ENCODE measurements at places on chromosomes 5 and 9.

GRCh38 chr9:81542118-81542889 lies 147.0 kb downstream of the TLE1 start:
- no peak for DNase-seq

GRCh38 chr5:176319827-176320554 lies 41.6 kb downstream of the KIAA1191 start:
- DNase-seq: no peak

DNA sequence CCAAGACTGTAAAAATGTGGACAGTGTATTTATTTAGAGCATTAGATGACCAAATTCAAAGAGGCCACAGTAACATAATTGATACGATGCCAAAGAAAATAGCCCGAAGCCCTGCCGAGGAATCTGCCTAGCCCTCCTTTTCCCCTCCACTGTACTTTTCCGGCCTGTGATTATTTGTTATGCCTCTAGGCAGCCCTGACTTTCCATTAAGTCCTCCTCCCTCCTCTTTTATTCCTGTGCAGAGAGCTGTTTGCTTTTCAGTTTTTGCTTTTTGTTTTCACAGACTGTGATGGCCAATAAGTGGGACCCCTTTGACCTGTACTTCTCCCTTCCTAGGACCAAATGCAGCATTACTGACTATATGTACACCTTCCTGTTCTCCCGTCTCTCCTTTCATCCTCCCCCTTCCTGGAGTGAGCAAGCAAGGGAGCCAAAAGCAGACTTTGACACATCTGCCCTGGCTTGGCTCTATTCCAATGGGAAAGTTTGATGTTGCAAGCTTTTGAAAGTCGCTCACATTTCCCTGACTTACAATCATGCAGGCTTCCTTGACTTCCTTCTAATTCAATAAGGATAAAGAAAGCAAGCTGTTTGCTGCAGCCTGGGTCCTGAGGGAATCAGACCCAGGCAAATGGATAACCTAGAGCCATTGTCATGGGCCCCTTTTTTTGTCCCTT lies 76.1 kb downstream of the NREP start:
- DNase-seq: no peak

DNA sequence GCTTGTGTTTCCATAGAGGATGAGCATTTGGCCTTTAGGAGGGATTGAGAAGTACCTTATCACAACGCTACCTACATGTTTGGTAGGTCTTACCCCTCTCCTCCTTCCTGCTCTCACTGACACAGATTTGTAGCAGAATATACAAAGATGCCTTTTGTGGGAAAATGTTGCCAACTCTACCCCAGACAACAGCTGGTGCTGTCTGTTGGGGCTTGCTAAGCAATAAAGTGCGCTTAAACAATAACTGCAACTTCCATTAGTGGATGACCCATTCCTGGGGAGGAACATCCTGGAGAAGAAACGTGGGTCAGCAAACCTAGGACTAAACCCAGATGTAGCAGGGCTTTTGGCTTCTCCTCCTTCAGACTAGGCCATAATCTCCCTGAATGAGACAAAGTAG lies 174.3 kb downstream of the EFNA5 start:
- DNase-seq: no peak

- no peak for DNase-seq
These were observed 42.3 kb upstream of the NKD2 start for GRCh38 chr5:966345-966710.

- DNase-seq: no peak
These were observed 196.3 kb downstream of the ROR2 start for GRCh38 chr9:91753711-91754110.

DNA sequence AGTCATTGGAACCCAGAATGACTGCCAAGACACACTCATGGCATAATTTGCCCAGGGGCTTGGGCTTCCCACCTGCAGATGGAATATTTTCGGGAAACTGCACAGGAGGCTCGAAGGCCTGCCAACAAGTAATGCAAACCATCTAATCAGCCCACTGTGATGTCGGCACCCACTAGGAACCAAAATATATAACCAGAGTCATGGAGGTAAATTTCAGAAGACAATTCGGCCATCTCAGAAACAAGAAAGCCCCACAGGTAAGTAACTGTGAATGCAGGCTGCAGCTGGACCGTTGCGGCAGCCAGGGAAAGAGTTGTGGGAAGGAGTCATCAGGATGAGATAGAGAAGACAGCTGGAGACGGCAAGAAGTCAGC lies 264.4 kb downstream of the SYK start:
- DNase-seq: no peak

DNA sequence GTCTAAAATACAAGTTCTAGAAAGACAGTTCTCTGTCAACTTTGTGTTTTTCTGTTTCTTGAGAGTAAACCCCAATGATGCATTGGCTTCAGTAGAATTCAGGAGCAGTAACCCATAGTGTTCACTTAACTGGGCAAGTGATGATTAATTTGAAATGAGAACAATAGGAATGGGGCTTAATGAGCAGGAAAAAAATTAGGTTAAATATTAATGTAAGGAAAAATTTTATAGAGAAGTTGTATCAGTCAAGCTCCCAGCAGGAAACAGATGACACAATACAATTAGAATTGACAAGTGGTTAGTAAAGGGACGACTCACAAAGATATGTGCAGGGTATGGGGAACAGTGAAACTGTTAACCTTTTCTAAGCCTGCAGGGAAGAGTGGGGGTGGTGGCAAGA lies 38.2 kb downstream of the ENTREP1 start:
- DNase-seq: no peak

GRCh38 chr5:126801992-126802294 lies 25.0 kb downstream of the LMNB1 start:
- no peak for DNase-seq

GRCh38 chr9:112112941-112113681 lies 62.0 kb downstream of the SUSD1 start:
- DNase-seq: peak; percentile 52

DNA sequence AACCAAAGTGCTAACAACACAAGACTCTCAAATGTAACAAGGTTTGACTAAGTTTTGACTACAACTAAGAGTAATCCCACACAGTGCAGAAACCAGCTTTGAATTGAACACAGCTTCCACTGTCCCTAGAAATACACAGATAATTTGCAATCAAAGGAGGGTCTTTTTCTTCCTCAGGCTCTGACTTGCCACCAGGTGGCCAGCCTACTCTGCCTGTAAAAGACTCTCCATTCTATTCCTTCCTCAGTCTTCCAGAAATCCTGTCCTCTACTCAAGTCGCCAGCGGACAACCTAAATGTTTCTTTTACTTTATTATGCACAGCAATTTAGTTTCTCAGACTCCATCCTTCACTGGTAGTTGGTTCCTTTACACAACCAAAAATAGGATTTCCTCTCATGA lies 32.2 kb upstream of the MCTP1 start:
- DNase-seq: peak; percentile 24

GRCh38 chr5:42811591-42812446 lies at the start of gene SELENOP:
Gene SELENOP, minus strand, starts transcription at chr5:42811892. Its CDS starts 3,539 bp downstream, at chr5:42808353.
- no peak for DNase-seq

- DNase-seq: no peak
These were observed 25.6 kb downstream of the CEP78 start for GRCh38 chr9:78261403-78262001.

GRCh38 chr9:72592502-72593403 lies 71.3 kb downstream of the TMC1 start:
- DNase-seq: peak; percentile 35

DNA sequence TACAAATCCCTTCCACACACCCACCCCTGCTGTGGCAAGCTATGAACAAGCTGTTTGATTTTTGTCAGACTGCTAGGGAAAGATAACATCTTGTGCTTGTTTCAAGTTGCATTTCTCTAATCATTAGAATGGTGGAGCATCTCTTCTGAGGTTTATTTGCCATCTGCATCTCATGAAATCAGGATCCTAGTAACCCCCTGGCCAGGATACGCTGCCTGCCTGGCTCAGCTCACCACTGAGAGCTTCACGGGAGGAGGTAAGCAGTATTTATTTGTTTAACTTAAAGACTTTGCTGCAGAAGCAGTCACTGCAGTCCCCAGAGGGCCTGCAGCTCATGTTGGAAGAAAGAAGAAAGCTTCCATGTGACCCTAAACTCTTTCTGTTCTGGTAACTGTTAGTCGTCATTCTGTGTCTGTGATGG lies 83.3 kb upstream of the CXCL14 start:
- no peak for DNase-seq

- DNase-seq: peak; percentile 39
These were observed 12.4 kb upstream of the CYFIP2 start for GRCh38 chr5:157253547-157253946.

DNA sequence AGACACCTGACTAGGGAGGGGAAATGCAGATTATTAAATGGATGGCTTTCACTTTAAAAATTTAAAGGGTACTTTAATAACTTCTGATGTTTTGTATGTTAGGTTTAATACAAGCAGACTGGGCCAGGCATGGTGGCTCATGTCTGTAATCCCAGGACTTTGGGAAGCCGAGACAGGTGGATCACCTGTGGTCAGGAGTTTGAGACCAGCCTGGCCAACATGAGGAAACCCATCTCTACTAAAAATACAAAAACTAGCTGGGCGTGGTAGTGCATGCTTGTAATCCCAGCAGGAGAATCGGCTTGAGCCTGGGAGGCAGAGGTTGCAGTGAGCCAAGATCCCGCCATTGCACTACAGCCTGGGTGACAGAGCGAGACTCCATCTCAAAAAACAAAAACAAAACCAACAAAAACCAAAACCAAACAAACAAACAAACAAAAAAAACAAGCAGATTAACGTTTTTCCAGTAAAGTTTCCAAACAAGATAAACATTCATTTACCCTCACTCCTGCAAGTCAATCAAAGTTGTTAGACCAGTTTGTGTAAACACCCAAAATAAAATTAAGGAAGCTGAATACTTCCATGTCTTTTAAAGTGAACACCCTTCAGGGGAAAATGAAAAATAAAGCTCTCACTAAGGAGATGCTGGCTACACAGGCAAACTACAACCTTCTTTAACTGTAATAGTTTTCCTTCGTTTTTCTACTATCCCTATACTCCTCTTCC lies 14.1 kb downstream of the ETF1 start:
- no peak for DNase-seq

GRCh38 chr5:19314840-19315239 lies 673.2 kb downstream of the CDH18 start:
- no peak for DNase-seq

DNA sequence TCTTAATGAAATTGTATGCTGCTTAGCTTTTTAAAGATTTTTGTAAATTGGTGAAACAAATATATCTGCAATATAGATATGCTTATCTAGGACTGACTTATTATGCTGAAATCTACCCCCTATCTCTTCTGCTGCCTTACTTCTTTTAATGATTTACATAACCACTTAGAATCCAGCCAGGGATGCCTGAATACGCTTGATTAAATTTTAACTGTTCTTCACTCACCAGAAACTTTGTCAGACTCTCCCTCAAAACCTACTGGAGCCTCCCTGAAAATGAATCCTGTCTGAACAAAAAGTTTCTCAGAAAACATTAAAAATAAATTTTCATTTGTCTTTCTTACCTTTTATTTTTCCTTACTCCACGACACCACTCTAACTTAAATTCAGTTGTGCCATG lies 111.7 kb downstream of the ST8SIA4 start:
- no peak for DNase-seq

- no peak for DNase-seq
These were observed 62.5 kb upstream of the C5orf46 start for GRCh38 chr5:147968855-147969254.

DNA sequence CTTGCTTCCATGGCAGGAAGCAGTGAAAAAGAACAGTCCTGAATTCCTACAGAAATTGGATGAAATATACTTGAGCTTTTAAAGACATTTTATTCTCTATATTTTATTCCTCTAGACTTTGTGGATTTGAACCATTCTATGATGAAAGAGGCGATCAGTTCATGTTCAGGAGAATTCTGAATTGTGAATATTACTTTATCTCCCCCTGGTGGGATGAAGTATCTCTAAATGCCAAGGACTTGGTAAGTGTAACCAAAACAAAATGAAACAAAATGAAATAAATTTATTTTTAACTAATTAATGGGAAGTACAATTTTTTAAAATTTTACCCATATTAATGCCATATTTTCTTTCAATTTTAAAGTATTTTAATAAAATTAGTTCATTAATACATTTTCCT lies 34.1 kb downstream of the STARD4 start:
- DNase-seq: no peak

- no peak for DNase-seq
These were observed 434.0 kb upstream of the CLINT1 start for GRCh38 chr5:158292981-158293380.

DNA sequence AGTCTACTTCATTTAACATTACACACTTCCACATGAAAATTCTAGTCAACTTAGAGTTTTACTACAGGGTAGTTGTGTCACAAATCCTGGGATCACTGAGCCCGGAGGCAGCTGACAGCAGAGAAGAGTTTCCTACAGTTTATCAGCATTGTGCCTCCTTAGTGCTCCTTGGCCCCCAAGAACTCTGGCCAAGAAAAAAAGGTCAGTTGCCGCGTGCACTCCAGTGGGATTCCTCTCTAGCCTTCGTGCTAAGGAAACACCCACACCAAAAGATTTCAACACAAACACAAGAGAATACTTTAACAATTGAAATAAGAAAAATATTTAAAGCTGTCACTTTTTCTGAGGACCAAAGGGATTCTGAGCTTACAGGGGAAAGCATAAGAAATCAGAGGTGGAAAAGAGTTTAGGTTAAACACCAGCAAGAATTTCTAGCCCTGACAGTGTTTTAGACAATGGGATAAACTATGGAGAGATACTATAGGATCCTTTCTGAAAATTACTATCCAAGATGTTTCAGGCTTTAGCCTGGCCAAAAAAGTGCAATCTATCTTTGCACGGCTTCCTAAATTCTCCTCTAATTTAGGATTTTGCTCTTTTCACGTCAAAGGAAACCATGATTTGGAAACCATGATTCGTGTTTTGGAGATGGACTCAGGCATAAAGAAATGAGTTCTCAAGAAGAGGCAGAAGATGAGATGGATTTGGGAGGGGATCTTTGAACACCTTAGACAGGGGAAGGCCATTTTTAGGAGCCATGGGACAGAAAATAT lies 606.8 kb downstream of the RAB3C start:
- no peak for DNase-seq

DNA sequence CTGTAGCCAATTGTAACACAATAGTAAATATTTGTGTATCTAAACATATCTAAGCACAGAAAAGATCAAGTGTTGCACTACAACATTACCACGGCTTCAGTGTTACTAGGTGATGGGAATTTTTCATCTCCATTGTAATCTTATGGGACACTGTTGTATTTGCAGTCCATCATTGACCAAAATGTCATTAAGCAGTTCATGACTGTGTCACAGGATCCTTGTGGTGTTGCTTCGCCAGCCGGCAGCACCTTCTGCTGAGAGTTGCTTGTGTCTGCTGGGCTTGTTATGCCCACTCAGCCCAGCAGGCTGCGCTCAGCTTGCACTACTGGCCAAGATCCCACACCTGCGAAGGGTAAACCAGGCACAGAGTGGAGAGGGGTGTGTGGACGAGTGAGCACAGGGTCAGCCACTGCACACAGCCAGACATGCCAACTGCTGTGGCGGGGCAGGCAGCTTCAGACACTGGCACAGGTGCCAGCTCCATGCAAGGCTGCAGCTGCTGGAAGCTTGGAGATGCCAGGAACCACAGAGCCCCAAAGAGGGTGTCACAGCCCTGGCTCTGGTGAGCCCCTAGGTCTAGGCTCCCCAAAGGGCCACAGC lies 273.7 kb downstream of the CETN3 start:
- peak; percentile 41 for DNase-seq

- DNase-seq: peak; percentile 41
These were observed 139.9 kb downstream of the PIP5K1B start for GRCh38 chr9:68844631-68845612.

GRCh38 chr5:134149571-134150303 lies 27.0 kb downstream of the SKP1 start:
- no peak for DNase-seq

Data from WERI-Rb-1 (cell line).